Caco-2 (cell line): ENCODE measurements at places on chromosomes 3 and 15. TPM values are rescaled to one million over a fixed set of nuclear protein-coding genes. Genes with fewer than 3 reads are reported as not detected.

DNA sequence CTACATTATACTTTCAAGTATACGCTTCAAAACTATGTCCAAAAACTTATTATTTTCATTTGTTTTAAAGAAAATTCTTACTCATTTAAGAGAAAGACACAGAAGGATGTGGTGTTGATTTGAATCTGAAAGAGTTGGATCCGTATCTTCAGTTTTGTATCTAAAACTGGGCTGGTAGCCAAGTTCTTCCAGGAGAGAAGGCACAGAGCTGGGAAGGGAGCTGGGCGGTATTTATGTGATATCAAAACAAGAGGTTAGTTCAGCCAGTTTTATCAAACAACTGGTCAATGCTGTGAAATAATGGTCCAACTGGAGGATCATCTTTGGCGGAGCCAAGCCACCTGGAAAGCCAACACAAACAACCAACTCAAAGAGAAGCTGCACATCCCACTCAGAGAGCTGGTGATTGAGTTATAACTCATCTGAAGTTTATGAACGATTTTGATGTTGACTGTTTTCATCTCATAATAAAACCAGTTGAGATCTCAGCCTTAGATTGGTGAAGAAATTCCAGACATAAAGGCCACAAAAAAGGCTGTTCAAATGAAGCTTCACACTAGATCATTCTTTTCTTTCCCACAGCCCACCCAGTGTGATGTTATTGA, 489.6 kb upstream of the RASGRP1 start:
- H3K4me3 ChIP-seq: no peak overlapping the region
- peaks cover 12% of the 10 kb centered on the region for H3K4me1 ChIP-seq
- no peak for DNase-seq
- H3K27ac ChIP-seq: no peak overlapping the region

- peaks cover 16% of the 10 kb centered on the region for H3K4me1 ChIP-seq
- H3K36me3 ChIP-seq: no peaks in the 10 kb centered on the region
- no peak overlapping the region for H3K4me3 ChIP-seq
- H3K27me3 ChIP-seq: no peaks in the 10 kb centered on the region
- H3K27ac ChIP-seq: peak overlapping the region; percentile 60
Observed at GRCh38 chr3:182725372-182726251, 67.7 kb upstream of the ATP11B start.

- H3K27me3 ChIP-seq: no peaks in the 10 kb centered on the region
- DNase-seq: no peak
- no peaks in the 10 kb centered on the region for H3K4me1 ChIP-seq
- no peak overlapping the region for H3K4me3 ChIP-seq
- no peaks in the 10 kb centered on the region for H3K36me3 ChIP-seq
Observed at GRCh38 chr15:82129761-82130160, 83.9 kb upstream of the MEX3B start.

GRCh38 chr3:184085389-184085852, 11.4 kb upstream of the HTR3E start:
- H3K4me1 ChIP-seq: no peaks in the 10 kb centered on the region
- H3K27ac ChIP-seq: no peak overlapping the region

DNA sequence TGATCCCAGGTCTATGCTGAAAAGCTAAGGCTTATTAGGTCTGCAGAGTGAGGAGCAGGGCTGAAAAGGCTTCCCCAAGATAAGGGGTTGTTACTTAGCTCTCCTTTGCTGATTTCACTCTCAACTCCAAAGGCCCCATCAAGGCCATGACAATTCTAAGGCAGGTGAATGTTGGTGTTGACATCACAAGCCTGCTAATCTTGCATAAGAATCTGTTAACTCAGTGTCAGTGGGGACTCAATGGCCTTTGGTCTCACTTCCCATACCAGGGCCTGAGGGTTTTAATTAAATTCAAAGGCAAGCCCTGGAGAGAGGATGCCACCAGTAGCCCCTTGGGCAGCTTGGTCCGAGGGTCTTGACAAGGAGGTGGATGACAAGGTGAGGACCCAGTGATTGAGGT, 9.4 kb upstream of the ALAS1 start:
- H3K27me3 ChIP-seq: no peaks in the 10 kb centered on the region
- H3K4me1 ChIP-seq: peaks cover 18% of the 10 kb centered on the region
- H3K27ac ChIP-seq: peak overlapping the region; percentile 26
- DNase-seq: no peak
- no peak overlapping the region for H3K4me3 ChIP-seq

- H3K36me3 ChIP-seq: no peaks in the 10 kb centered on the region
- no peaks in the 10 kb centered on the region for H3K27me3 ChIP-seq
- DNase-seq: no peak
- no peak overlapping the region for H3K4me3 ChIP-seq
- H3K27ac ChIP-seq: no peak overlapping the region
Observed at GRCh38 chr3:64039981-64040733, 16.9 kb upstream of the PSMD6 start.

Gene DPH6
- total RNA-seq: 24.0 and 27.1 TPM in 2 replicates

Gene MEF2A
- 19.5 and 19.6 TPM in 2 replicates for total RNA-seq
